ENCODE measurements at places on chromosomes 4 and X. TPM values are rescaled to one million over a fixed set of nuclear protein-coding genes. Genes with fewer than 3 reads are reported as not detected.

The ARHGAP6 gene
- 23.9 TPM for total RNA-seq

The USP51 gene
- 7.6 TPM for total RNA-seq

The SLITRK4 gene
- 12.3 TPM for total RNA-seq

The H2AZ1 gene
- total RNA-seq = 144 TPM

The POLR2B gene
- 90.4 TPM for total RNA-seq

The PABPC1L2A gene
- total RNA-seq = not detected

The FGA gene
- 1.6 TPM for total RNA-seq

The KCNIP4 gene
- 17.5 TPM for total RNA-seq

The ZDHHC15 gene
- total RNA-seq = 5.1 TPM

The TASL gene
- total RNA-seq = 2.2 TPM

The LRCH2 gene
- total RNA-seq = 9.5 TPM

The CCNQ gene
- 17.0 TPM for total RNA-seq

The L1CAM gene
- total RNA-seq = 38.7 TPM

The SSX1 gene
- total RNA-seq = not detected

The DCHS2 gene
- total RNA-seq = 11.1 TPM

The MAP7D2 gene
- total RNA-seq = 0.93 TPM

The SHISA3 gene
- total RNA-seq = 60.1 TPM

The ZCCHC18 gene
- 2.5 TPM for total RNA-seq

The ALB gene
- 12.1 TPM for total RNA-seq

The CT45A2 gene
- total RNA-seq = not detected

The GLRB gene
- 6.9 TPM for total RNA-seq

The GAGE12E gene
- total RNA-seq = not detected

The PPP3CA gene
- 37.6 TPM for total RNA-seq

The NKX3-2 gene
- 0.06 TPM for total RNA-seq

The IL13RA2 gene
- 0.58 TPM for total RNA-seq

The PCDH10 gene
- total RNA-seq = 3.4 TPM

The USP17L30 gene
- total RNA-seq = not detected

The DEFB131A gene
- not detected for total RNA-seq

The ZAR1 gene
- not detected for total RNA-seq

The POF1B gene
- 0.70 TPM for total RNA-seq

The FRG2 gene
- not detected for total RNA-seq

The MAEA gene
- 99.0 TPM for total RNA-seq

The OCRL gene
- total RNA-seq = 20.2 TPM

The MANBA gene
- 29.7 TPM for total RNA-seq

The NHSL2 gene
- total RNA-seq = 9.3 TPM

The CLIC2 gene
- 4.4 TPM for total RNA-seq

The SLC34A2 gene
- 17.4 TPM for total RNA-seq

The CENPVL2 gene
- 0.18 TPM for total RNA-seq

The TMPRSS11A gene
- total RNA-seq = not detected

The SPACA5 gene
- total RNA-seq = not detected

The ESX1 gene
- not detected for total RNA-seq

The DDX53 gene
- not detected for total RNA-seq

The TDO2 gene
- total RNA-seq = 2.7 TPM

The SSX3 gene
- not detected for total RNA-seq

The MGARP gene
- total RNA-seq = 0.12 TPM

The MUC7 gene
- not detected for total RNA-seq

The SORBS2 gene
- total RNA-seq = 61.0 TPM

The YY2 gene
- 2.5 TPM for total RNA-seq

The NXF2 gene
- not detected for total RNA-seq

The CAPN6 gene
- 38.8 TPM for total RNA-seq

The DMRTC1 gene
- total RNA-seq = not detected

The VCX3A gene
- not detected for total RNA-seq

The GAGE1 gene
- not detected for total RNA-seq

Data from metanephros (tissue), 2 donors.